ENCODE measurements at places on chromosomes 11 and 22.

DNA sequence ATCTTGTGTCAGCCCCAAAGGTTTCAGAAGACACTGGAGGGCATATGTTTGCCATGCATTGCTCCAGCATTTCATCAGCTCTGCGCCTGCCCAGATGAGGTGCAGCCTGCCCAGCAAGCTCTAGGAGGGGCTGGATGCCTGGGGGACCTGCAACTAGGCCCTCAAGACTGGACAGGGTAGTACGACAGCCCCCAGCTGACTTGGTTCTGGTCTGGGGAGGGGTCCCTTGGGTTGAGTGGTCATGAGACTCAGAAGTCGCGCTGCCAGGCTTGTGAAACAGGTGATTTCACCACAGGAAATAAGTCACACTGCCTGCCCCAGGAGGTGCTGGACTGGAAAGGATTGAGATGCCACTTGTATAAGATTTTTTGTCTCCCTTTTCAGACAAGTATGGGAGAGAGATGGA, 23.4 kb downstream of the TPBGL start:
- no peak for DNase-seq

GRCh38 chr22:35349704-35350538, 31.0 kb upstream of the HMOX1 start:
- no peak for DNase-seq

- DNase-seq = no peak
Measured at GRCh38 chr11:94002226-94002625, 18.9 kb upstream of the HEPHL1 start.

GRCh38 chr11:73461964-73462363, 85.8 kb downstream of the RELT start:
- DNase-seq = no peak

DNA sequence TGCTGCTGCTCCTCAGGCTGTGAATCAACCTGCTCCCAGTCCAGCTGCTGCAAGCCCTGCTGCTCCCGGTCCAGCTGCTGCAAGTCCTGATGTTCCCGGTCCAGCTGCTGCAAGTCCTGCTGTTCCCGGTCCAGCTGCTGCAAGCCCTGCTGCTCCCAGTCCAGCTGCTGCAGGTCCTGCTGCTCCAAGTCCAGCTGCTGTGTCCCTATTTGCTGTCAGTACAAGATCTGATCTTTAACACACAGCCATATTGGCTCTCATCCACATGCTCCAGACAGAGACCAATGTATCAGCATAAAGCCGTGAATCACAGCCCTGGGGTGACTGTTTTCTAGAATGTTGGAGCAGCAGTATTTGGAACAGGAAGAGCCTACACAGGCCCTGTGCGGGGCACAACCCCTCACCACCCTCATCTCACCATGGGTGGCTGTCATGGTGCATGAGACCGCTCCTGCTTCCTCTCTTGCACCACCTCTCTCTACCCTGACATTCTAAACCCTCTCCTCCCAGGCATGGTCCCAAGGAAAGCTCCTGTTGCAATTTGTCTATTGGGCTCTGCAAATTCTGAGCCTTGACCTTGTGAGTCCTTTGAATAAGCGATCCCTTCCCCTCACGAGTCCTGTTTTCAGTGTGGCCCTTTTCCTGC, 3.5 kb downstream of the KRTAP5-10 start:
- DNase-seq = no peak

DNA sequence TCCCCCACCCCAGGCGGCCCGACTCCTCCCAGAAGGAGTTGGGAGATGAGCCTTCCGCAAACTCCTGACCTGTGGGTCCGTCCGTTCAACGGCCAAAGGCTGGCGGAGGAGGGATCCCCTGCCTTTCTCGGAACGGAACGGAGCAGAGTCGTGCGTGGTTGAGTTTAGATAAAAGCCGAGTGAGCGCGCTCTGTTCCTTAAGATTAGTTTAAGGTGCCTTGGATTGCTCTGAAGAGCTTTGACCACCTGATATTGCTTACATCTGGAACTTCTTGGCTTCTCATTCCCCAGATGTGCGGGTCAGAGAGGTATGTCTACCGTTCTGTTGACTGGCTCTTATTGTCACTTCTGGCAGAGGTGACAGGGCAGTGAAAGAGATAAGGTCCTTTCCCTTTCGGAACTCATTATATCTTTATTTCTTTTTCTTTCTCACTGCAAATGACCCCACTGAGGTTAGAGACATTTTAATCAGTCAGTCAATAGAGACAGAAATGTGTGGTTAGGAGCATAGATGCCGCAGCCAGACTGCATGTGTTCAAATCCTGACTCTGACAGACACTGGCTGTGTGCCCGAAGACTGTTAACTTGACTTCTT, at the start of gene TRIM6:
Gene TRIM6 (plus strand): TSS at position 31 of the 595 bp plus-strand sequence. CDS start 261 bp downstream, at position 292.
- DNase-seq = no peak

DNA sequence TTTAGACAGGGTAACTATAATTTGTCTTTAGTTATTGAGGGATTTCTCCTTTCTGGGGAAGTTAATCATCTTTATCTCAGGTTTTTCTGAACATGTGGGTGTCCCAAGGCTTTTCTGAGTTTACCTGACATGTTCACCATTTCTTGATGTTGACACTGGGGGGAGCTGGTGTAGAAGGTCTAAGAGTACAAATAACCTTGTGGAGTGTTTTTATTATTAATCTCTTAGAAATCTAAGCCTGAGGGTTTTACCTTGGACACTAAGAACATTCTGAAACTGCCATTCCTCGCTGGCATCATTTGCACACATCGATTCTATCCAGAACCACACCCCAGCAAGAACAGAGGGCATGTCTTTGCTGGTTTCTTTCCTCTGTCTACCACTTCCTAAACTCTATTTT, 15.6 kb upstream of the C11orf91 start:
- DNase-seq = no peak

- DNase-seq = no peak
Measured at GRCh38 chr11:64918017-64918416, 1.0 kb upstream of the ATG2A start.

DNA sequence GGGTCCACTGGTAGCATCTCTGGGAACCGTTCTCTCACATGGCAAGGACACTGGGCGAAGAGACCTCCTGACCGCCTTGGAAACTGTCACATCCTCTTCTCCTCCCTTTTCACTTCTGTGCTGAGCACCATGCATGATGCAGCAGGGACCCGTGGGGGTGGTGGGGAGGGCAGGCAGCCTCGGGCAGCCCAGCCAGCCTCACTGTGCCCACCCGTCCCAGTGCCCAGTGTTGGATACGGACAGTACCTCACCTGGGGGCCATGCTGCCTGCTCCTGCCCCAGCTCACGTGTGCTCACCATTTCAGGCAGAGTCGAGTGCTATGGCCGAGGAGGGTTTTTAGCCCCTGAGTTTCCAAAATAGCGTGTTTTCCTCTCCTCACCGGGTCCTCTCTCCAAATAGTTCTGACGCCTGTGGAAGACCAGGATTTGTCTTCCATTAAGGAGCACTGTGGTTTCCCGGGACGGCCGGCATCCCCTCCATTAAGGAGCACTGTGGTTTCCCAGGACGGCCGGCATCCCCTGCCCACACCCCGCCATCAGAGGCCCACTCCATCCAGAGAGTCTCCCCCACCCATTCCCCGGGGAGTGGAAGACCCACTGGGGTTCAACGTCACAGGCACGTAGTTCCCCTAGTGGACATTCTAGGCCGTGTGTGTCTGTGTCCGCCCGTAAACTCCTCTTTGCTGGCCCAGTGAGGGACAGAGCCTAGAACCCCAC, 22.4 kb downstream of the B3GAT1 start:
- DNase-seq = no peak

GRCh38 chr11:117724104-117724503, 72.9 kb downstream of the DSCAML1 start:
- no peak for DNase-seq

GRCh38 chr11:34317036-34317360, 40.8 kb downstream of the ABTB2 start:
- DNase-seq = no peak

GRCh38 chr11:35085531-35086165, 53.3 kb upstream of the CD44 start:
- DNase-seq = no peak

DNA sequence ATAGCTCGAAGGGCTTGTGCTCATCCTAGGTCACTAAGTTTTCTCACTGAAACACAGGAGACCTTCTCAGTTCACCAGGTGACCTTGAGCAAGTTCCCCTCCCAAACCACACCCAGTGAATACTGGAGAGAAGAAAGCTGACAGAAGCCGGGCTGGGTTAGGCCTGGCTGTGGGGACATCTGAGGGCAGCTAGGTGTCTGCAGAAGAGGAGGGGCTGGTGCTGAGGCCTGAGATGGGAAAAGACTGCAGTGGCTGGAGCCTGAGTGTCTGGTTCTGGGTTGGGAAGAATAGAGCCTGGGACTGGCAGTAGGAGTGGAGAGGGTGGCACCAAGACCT, 602 bp upstream of the INPP5J start:
- DNase-seq = no peak

DNA sequence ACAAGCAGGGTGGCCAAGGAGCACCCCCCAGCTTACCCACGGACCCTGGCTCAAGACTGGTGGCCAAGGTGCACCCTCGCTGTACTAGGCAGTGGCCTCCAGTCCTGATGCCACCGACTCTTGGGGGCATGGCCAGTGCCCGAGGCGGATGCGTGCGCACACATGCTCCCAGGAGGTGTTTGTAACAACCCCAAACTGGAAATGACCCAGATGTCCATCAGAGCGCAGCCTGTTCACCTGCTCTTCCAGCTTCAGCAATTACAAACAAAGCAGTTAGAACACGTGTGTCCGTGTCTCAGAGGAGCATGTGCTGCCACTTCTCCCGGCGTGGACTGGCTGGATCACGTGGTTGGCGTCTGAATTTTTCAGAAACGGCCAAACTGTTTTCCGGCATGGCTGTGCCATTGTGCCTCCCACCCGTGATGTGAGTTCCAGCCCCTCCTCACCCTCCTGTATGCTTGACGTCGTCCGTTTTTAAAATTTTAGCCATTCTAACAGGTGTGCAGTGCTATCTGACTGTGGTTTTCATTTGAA, 7.1 kb upstream of the MUC6 start:
- no peak for DNase-seq

GRCh38 chr22:35437049-35437448, 37.1 kb downstream of the MCM5 start:
- no peak for DNase-seq

GRCh38 chr11:117387992-117388755, 60.5 kb downstream of the CEP164 start:
- no peak for DNase-seq

GRCh38 chr11:76207642-76208401, 1.5 kb upstream of the WNT11 start:
- peak; percentile 86 for DNase-seq

- DNase-seq = no peak
Measured at GRCh38 chr11:92740276-92740675, 229.2 kb upstream of the MTNR1B start.

DNA sequence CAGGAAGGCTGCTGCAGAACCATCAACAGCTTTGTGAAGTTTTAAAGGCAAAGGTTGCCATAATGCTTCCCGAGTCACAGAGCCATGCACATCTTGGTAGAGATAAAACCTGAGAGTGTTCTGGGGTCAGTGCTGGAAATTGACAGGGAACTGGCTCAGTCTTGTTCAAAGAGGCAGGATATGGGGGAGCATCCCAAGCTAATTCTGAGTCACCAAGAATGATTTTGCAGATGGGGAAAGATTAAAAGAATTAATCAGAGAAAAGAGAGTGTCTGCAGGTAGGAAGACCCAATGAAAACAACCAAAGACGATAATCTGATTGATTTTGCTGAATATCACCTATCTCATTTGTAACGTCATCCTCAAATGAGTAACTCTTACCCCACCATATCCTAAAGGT, 99.9 kb upstream of the CD44 start:
- no peak for DNase-seq

DNA sequence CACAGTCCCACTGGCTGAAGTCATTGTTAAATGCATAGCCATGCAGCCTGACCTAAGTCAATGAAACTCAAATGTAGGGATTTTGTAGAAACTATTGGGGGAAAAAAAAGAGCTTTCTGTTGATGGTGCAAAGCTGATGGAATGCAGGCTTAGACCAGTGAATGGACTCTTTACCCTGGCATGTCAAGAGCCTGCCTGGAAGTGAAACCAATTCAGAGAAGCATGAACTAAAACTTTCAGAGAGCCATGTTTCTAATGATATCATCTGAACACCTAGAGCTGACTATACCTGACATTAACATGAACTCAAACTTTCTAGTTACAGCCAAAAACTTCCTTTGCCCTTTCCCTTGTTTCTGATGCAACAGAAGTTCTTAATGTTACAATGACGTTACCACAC, 89.0 kb downstream of the APIP start:
- no peak for DNase-seq

GRCh38 chr22:49918911-49919881, 762 bp downstream of the CRELD2 start:
- no peak for DNase-seq

- no peak for DNase-seq
Measured at GRCh38 chr11:32722255-32722654, 72.2 kb downstream of the CCDC73 start.

DNA sequence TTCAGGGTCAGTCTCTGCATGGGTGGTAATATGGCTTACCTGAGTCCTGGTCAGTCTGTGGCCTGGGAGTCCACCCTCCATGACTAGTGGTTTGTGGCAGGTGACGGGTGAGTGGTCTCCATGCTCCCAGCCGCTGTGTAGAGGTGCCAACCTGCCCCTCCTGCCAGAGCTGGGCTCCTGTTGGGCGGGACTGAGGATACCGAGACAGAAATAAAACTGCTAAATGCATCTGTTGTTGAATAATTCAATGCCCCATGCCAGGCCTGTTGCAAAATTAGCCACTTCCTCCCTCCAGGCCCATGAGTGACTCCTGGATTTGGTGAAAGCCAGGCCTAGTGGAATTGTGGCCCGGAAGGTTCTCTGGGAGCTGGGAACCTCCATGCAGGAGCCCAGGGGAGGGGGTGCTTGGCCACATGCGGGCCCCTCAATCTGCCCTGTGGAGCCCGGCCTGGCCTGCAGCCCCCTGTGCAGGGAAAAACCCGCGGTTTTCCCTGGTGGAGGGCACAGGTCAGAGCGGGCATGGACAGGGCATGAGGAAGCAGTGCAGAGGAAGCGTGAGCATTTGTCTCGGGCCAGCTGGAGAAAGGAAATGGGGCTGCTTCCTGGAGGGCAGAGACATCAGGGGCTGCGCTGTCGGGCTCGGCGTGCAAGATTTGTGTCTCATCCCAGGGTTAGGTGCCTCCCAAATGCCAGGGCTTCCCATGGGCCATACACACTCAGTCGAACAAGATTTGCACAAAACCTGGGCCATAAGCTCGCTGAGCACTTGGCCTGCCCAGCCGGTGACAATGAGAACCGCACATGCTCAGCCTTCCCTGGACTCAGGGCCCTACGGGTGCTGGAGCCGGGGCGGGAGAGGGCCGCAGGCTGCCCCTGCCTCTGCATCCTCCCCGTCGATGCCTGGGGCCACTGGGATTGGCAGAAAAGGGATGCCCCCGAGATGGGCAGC, 66.9 kb downstream of the KCNQ1 start:
- DNase-seq = peak; percentile 1

- DNase-seq = no peak
Measured at GRCh38 chr11:33936725-33937604, 45.1 kb upstream of the LMO2 start.

DNA sequence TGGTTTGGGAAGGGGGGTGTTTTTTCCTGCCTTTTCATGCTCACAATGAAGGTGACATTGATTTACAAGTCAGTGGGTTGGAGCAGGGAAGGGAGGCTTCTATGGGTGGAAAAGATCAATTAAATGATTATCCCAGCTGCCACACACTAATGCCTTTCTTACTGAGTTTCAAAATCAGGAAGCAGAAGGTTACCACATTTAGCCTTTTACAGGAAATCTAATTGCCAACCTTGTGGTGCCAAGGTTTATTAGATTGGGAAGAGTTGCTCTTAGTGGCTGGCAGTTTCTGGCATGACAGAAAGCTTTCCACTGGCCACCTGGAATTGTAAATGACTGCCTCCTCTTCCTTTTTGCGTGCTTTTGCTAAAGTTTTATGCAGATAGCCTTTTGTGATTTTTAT, 98.7 kb downstream of the NAV2 start:
- no peak for DNase-seq

- no peak for DNase-seq
Measured at GRCh38 chr11:74927496-74927895, 21.4 kb downstream of the XRRA1 start.

All from HuH-7.5 (cell line).